ENCODE measurements at places on chromosomes 2 and 18.

DNA sequence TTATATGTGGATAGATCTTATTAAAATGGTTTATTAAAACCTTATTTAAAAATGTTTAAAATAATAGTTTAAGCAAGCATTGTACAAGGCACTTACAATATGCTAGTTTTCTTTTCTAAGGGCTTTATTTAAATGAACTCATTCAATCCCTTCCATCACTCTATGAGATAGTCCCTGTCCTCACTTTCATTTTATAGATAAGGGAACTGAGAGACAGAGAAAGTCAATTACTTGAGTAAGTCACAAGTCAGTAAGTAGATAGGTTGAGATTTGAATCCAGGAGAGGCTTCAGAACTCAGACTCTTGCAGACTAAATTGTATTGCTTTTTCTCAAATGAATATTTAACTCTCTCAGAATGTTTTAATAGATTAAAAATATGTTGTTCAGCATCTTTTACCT lies 95.2 kb downstream of the KLHL14 start:
- DNase-seq: no peak

- DNase-seq: no peak
Measured at GRCh38 chr18:6279308-6279707, 135.4 kb downstream of the L3MBTL4 start.

GRCh38 chr18:45993438-45993837 lies 26.3 kb upstream of the EPG5 start:
- DNase-seq: no peak

- no peak for DNase-seq
Measured at GRCh38 chr2:164458792-164459191, 162.5 kb downstream of the GRB14 start.

GRCh38 chr2:198073253-198073652 lies 268.9 kb downstream of the PLCL1 start:
- no peak for DNase-seq

DNA sequence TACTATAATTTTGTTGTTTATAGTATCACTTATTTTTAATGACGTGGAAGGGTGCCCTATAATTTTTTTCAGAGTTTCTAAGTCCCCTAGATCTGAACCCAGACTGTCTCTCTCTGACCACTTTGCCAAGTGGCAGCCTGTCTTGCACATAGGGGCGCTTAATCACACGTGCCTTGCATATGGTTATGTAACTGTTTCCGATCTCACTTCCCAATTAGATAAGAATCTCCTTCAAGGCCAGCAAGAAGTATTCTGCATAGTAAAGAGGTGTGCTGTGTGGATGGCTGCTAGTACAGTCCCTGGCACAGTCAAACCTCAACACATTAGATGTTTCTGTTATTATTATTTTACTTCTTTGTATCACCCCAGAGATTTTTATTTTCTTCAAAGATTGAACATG lies 197.8 kb upstream of the SIX2 start:
- DNase-seq: no peak
